ENCODE measurements at places on chromosomes 16 and 17.
A peak's percentile ranks its signal among the peaks of the same experiment; 100 is the strongest.

DNA sequence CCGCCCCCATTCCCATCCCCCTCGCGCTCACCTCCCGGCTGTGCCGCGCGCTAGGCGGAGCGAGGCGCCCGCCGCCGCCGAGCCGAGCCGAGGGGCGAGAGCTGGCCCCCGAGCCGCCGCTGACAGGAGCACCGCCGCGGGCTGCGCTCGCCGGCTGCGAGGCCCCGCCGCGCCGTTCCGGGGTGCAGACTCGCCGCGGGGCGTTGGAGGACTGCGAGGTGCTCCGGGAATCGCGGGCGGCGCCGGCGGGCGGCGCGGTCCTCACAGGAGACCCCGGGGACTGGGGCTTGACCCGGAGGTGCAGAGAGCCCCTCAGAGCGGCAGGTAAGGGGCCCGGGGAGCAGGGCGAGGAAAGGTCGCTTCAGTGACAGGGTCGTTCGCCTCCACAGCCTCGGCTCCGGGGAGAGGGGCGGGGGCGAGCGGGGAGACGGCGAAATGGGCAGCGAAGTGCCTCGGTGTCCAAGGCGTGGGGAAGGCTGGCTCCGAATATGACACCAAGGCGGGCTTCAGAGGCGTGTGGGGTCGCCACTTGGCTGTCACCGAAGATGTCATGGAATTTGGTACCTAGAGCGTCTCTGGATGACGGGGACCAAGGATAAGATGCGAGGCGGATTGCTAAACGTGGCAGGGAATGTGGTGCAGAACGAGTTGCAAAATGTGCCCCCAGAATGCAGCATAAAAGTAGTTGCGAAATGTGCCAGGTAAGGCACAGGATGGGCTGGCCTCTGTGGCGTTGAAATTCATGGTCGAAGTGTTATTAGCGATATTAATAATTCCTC is 580 bp downstream of the TANC2 start:
- DNase-seq = no peak

- DNase-seq = peak; percentile 86
These were observed at the start of gene RASD1 for GRCh38 chr17:17496189-17497064. Gene RASD1 (minus strand): TSS chr17:17496395. CDS start chr17:17496181, 214 bp downstream.

DNA sequence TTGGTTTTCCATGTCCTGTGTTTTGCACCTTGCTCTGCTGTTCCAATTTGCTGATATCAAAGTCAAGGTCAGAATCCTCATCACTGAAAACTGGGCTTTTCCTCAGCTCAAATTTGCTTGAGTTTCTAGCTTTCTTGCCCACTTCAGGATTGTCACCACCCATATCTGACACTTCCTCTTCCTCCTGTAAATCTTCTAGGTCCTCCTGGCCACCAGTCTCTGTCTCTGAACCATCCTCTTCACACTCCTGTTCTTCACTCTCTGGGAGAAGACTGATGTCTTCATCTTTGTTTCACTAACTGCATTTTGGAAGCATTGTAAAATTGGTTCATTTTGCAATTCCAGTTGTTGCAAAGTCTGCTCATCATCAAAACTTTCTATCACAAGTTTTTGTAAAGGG is 63.4 kb upstream of the RBL2 start:
- DNase-seq = no peak

DNA sequence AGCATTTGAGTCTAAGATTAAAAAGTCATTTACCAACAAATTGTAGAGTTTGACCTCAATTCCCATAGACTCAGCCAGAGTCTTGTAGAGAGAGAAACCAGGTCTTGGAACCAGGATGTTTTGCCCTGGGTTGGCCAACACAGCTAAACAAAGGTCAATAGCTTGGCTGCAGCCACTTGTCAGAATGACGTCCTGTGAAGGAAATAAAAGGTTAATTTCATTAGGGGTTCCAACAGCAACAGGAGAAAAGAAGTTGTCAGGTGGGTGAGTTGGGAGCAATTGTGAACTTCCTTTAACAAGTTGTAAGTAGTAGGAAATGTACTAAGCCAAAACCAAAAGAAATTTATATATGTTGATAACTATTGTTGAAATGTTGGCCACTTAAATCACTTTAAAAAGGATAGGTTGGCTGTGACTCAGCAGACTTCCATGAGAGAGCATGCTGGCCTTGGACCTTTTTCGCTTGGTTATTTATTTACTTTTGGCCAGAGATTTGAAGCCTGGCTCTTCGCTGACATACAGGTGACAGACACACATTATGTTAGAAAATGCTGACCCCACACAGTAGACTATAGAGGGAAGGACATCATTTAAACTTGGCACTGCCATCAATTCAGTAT is 4.3 kb downstream of the TAT start:
- DNase-seq = no peak

DNA sequence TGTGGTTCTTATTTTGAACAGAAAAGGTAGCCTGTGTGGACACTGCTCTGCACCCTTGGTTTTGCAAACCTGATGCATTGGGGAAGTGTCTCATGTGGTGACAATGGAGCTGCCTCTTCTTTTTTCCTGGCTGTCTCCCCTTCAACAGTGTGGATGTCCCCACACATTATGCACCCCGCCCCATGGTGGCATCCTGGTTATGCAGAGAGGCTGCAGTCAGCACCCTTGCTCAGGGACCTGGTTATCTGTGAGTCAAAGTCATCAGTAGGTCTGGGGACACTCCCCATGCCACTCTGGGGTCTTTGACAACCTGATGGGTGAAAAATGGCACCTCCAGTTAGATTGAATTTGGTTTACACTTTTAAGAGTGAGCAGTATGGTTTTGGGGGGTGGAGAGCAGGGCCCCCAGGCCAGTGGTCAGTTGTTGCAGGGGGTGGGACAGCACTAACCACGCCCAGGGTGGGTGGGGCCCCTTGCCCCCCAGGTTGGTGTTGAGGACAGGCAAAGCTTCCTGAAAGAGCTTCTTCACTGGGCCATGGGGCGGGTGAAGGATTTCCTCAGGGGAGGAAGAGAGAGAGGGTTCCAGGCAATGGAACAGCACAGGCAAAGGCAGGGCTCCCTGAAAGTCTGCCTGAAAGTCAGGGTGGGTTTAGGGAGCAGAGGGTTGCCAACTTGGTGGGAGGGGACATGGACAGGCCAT is 24.6 kb upstream of the KCNJ12 start:
- no peak for DNase-seq

DNA sequence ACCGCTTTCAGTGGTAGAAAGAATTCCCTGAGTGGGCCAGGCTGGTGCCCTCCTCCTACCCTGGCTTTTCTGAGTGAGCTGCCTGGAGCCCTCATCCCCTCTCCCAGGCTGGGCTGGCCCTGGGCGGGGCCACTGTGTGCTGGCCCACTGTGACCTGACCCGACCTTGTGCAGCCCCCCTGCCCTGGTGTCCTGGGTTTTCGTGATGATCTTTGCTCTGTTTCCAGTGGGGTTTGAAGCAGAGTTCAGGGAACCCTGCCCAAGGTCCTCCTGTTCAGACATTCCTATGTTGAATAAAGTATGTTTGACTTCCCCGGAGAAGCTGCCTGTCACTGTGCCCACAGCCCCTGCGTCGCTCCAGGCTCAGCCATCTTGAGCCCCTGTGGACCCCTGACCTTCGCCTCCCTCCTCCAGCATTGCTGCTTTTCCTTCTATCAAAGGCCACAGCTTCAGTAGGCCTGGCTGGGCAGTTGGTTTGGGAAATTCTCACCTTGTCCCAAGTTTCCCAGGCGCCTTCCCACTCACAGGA is 13.7 kb upstream of the NAGLU start:
- no peak for DNase-seq

DNA sequence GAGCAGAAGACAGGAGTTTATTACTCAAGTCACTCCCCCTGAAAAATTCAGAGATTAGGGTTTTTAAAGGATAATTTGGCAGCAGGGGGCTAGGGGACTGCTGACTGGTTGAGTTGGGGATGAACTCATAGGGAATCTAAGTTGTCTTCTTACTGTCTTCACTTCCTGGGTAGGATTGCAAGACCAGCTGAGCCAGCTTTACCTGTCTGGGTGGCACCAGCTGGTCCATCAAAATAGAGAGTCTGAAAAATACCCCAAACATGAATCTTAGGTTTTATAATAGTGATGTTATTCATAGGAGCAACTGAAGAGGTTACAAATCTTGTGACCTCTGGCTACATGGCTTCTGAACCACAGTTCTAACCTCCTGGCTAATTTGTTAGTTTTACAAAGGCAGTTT is 157.9 kb downstream of the PPM1E start:
- no peak for DNase-seq

GRCh38 chr16:11474617-11475291 is 112.0 kb downstream of the LITAF start:
- no peak for DNase-seq

Measured in B cell (primary cell).